ENCODE measurements at places on chromosomes 1 and 21.

- peak; percentile 6 for DNase-seq
Measured at GRCh38 chr1:60727552-60727951, 354.8 kb upstream of the NFIA start.

DNA sequence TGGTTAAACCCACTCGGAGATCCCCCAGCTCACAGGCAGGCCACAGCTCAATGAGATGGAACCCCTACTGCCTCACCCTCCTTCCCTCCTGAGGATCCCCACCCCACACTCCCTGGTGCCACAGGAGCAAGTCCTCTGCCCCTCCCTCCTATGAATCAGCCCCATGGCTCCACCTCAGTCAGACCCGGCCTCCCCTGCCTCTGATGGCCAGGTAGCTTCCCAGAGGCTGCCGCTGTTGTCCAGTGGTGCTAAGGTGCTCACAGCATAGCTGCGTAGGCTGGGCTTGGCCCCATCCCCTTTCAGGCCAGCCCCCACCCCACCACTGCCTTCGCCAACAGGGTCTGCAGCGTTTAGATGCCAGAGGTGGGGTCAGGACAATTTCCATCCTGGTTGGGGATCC is 98.5 kb upstream of the IGSF21 start:
- DNase-seq = no peak

DNA sequence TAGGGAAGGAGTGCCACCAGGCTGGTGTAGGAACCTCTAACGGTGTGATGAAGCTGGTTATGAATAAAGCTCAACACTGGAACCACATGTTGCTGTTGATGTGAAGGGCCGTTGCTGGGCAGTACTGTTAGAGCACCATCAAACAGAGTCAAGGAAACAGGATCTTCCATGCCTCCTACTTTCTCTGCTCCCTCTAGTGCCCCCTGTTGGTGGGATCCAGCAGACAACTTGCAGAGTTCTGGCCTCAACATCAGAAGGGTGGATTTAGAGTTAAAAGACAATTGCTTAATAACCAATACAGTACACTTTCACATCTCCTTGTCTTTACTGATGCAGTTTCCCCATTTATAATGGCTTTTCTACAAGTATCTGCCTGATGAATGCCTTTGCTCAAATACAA is 336.4 kb downstream of the NTNG1 start:
- no peak for DNase-seq

DNA sequence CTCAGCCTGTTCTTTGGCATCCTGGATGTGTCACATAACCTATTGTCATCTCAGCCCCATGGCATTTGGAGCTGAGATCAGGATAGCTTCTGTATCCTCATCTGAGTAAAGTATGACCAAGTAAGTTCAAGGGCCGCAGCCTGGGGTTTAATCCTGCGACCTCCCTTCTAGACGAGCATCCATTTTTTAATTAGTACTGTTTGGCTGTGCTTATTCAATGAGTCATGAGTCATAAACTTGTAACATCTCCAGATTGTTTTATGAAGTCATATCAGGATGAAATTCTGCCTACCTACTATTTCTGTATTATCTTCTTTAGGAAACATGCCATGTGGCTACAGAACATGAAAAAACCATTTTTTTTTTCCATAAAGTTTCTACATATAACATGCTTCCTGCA is 119.1 kb downstream of the ERG start:
- DNase-seq = peak; percentile 7

DNA sequence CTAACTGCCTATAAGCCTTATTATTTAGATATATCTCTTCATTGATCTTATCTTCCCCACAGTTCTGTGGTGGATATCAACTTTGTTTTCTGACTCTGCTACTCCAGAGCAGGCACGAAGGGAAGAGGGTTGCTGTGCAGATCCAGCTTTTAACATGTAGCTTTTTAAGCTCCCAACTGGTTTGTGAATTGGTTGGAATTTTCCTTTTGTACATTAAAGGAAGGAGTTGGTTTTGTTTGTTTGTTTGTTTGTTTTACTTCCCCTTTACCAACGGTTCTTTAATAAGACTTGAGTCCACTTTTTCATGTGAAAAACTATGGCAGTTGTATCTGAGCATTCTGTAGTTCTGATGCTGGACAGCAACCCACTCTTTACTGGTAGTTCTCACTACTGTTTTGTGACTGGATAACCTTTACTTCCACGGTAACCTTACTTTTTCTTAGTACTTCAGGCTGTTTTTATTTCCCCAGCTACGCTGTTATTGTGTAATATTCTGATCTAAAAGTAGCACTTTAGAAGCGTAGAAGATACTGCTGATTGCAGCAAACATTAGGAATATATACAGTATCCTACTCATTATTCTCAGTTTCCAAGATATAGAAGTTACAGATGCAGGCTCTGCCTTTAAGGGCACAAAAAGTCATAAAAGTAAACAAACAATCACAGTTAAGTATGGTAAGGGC is 1.6 kb downstream of the GNPAT start:
- DNase-seq = no peak

DNA sequence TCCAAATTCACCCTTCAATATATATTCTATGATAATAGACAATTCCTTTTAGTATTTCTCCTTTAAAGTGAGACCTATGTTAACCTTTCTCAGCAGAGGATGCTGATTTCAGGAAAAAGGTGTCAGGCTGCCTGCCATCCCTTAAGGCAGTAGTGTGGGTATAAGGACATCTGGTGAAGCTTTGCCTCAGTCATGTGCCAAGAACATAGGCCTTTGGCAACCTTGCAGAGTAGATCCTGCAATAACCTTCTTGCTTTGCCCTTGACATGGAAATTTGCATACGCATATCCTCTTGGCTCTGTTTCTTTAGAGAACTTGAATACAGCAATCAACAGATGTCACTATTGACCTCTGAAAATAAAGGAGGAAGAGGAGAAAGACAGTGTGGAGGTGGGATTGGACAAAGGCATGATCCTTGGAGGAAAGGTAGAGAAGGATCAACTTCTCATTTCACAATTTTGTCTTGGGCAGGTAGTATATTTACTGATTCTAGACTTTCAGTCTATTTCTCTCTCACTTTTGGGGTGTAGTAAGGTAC is 21.1 kb upstream of the ZRANB2 start:
- no peak for DNase-seq

- DNase-seq = no peak
Measured at GRCh38 chr1:175178456-175178855, 14.1 kb downstream of the KIAA0040 start.

Data from EL (cell line).